ENCODE measurements at places on chromosomes 1 and 21. TPM values are rescaled to one million over a fixed set of nuclear protein-coding genes. Genes with fewer than 3 reads are reported as not detected.

The UBXN10 gene
- 5.4 TPM for total RNA-seq

The ETV3L gene
- not detected for total RNA-seq

The TNNT2 gene
- total RNA-seq = 4,860 TPM

The ADGRL2 gene
- total RNA-seq = 57.4 TPM

The CFHR2 gene
- not detected for total RNA-seq

The SLC30A10 gene
- not detected for total RNA-seq

The IQCC gene
- 0.97 TPM for total RNA-seq

The TTC24 gene
- not detected for total RNA-seq

The CFHR4 gene
- not detected for total RNA-seq

The AQP10 gene
- total RNA-seq = not detected

The CHRM3 gene
- 0.18 TPM for total RNA-seq
